ENCODE measurements at places on chromosomes 11 and 22.

- no peak for DNase-seq
Measured at GRCh38 chr22:42379966-42380537, 52.2 kb downstream of the NFAM1 start.

GRCh38 chr11:28559492-28559891 is 451.3 kb downstream of the METTL15 start:
- no peak for DNase-seq

- DNase-seq = no peak
Measured at GRCh38 chr22:30457981-30458380, 13.8 kb downstream of the SEC14L3 start.

GRCh38 chr11:123409456-123410217 is 20.4 kb upstream of the GRAMD1B start:
- DNase-seq = no peak

DNA sequence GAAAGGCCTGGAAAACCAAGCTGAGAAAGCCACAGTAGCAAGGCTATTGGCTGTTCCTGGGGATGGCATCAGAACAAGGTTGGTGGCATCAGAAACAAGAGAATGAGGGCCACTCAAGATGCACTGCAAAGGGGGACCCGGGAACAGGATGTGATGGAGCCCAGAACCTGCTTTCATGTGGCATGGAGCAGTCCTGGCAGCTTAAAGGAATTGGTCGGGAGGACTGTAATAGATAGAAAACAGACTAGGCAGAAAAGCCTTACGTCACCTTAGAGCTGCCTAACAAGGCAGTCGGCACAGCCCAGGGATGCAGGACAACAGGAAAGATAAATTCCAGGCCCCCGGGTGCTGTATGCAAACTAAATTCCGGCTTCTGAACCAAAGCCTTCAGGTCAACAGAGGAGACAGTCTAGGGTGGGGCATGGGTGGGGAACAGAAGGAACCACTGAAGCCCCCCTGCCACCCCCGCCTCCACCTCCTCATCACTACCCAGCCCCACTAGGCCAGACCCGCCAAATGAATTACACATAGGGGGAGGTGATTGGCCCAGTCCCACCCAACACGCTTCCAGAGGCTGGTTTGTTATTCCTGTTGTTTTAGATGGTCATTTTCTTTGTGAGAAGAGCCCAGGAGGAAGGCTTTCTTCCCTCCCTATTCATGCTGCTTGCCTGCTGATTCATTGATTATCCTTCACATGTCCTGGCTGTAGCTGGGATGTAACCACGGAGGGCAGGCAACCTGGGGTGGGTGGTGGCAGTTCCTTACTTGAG is 25.7 kb upstream of the LRRC55 start:
- no peak for DNase-seq

GRCh38 chr22:42431401-42432019 is 693 bp downstream of the NFAM1 start:
- DNase-seq = no peak
